Stimulated activated naive CD8-positive, alpha-beta T cell treated with anti-CD3 and anti-CD28 coated beads, Interleukin-15, amount 100 ng/mL, for 72 hours (primary cell): ENCODE measurements at places on chromosomes 2 and 18.

DNA sequence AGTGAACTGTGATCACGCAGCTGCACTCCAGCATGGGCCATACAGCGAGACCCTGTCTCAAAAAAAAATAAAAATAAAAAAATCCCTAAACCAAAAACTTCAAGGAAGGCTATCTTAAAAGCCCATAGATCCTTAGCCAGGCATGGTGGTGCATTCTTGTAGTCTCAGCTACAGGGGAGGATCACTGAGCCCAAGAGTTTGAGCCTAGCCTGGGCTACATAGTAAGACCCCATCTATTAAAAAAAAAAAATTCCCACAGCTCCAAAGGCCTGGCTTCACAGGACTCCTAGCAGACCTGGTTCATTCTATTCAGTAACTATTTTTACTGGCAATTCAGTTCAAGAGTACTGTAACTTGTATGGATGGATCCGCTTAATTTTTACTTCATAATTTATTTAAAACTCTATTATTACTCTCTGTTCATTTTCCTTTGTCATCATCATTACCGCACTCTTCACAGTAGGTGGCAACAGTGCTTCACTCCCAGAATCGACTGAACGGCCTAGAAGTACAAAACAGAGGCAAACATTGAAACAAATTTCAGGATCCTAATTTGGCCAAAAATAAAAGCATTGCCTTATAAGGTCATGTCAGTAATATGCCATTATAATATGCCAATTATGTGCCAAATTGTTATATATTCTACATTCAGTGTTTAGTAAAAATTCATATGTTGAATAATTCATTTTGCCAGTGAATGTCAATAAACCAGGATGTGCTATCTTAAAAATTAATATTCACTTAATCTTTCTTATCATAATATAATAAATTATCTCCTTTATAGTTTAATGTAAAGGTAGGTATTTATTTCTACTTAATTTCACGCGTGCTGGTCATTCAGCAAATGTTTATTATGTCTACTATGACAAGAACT, 14.3 kb upstream of the STAM2 start:
- peak; percentile 29 for DNase-seq

DNA sequence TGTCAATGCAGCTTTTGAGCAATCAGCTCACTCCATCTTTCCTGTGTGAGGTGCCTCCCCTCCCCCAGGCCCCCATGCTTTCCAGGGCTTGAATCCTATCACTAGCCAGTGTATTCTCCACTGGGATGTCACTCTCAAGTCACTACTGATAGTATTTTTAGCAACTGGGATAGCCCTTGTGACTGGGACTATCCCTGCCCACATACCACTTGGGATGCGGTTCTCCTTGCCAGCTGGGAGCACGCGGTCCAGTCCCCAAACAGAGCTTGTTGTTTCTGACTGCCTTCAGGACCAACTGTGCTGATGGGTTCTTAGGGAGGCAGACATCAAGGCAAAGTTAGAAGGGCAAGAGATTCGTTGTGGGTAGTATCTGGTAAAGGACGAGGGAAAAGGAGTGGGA, 134.9 kb downstream of the FAM161A start:
- DNase-seq = no peak

GRCh38 chr2:197079414-197079813, 152.9 kb upstream of the PGAP1 start:
- no peak for DNase-seq

- no peak for DNase-seq
Observed at GRCh38 chr2:102112692-102113665, 29.6 kb upstream of the IL1R1 start.

- no peak for DNase-seq
Observed at GRCh38 chr2:83369601-83370418, 1089.3 kb downstream of the SUCLG1 start.

DNA sequence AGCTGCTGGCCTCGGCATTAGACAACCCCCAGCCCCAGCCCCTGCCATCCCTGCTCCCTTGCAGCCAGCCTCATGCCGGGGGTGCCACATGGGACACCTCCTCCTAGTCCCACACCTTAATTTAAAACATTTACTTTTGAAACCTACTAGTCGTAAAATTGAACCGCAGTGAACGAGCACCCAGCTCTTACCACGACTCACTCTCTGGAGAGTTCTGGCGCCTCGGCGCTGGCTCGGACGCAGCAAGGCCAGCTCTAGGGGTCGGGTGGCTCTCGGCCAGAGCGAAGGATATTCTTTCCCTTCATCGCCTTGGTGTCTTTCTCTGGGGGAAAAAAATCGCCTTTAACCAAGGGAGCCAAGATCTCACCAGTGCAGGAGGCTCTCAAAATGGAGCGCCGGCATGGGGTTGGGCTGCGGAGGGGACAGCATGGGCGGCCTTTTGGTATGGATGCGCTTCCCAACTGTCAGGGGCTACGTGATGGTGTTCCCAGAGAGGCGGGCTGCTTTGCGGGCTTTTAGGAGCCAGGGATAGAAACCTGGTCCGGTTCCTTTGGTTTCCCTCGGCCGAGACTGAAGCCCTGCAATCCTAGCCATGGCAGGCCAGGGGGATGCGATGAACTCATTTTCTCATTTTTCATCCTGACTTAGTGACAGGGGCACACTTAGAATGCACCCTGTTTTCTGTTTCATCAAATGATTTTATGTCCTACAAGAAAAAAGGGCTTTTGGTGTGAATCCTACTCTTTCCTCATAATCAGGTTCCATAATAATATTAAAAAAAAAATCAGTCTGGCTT, 2.0 kb downstream of the HPCAL1 start:
- no peak for DNase-seq

GRCh38 chr2:215684448-215685237, 248.8 kb upstream of the FN1 start:
- no peak for DNase-seq

GRCh38 chr2:211457325-211457724, 900.9 kb downstream of the CPS1 start:
- DNase-seq = no peak

GRCh38 chr2:31049264-31049663, 89.0 kb downstream of the GALNT14 start:
- no peak for DNase-seq

GRCh38 chr2:196266855-196267254, 95.5 kb upstream of the STK17B start:
- DNase-seq = no peak

DNA sequence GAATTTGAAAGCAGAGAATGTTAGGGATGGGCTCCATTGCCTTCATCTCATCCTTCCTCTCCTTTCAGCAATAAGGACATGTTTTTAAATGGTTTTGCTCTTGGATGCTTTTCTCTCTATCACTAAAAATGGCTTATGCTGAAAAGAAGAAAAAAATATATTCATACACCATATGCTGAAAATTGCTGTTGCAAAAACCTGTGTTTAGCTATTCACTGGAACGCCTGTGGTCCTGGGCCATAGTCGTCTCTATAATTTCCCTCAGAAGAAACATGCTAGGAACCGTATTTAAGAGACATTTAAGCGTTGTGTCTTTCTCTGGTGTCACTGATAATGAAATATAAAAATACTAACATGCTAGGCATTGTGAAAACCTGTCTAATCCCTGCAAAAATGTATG, 324.9 kb downstream of the TSN start:
- DNase-seq = no peak

GRCh38 chr2:133908171-133908570, 339.9 kb upstream of the NCKAP5 start:
- DNase-seq = no peak

DNA sequence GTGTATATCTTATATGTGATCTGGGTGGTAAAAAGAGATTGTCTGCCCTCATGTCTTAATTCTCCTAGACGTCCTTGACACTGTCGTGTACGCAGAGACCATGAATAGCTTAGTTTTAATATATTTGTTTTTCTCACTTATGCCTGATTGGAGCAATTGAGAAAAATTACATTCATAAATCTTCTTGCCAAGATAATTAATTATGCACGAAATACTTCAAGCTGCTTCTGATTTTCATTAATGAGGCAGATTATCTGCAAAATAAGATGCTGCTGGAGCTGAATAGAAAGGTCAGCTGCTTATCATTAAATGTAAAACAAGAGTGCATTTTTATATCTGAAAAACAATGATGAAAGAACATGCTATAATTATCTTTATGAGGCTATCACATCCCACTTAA, 95.9 kb downstream of the CCDC141 start:
- DNase-seq = no peak
